ENCODE measurements at places on chromosomes 11 and 22.

- no peak for DNase-seq
Measured at GRCh38 chr11:35624316-35624715, 6.1 kb downstream of the FJX1 start.

- peak; percentile 44 for DNase-seq
Measured at GRCh38 chr22:43843783-43844530, 18.4 kb downstream of the SULT4A1 start.

GRCh38 chr22:43789452-43789851 lies 22.7 kb downstream of the EFCAB6 start:
- no peak for DNase-seq

DNA sequence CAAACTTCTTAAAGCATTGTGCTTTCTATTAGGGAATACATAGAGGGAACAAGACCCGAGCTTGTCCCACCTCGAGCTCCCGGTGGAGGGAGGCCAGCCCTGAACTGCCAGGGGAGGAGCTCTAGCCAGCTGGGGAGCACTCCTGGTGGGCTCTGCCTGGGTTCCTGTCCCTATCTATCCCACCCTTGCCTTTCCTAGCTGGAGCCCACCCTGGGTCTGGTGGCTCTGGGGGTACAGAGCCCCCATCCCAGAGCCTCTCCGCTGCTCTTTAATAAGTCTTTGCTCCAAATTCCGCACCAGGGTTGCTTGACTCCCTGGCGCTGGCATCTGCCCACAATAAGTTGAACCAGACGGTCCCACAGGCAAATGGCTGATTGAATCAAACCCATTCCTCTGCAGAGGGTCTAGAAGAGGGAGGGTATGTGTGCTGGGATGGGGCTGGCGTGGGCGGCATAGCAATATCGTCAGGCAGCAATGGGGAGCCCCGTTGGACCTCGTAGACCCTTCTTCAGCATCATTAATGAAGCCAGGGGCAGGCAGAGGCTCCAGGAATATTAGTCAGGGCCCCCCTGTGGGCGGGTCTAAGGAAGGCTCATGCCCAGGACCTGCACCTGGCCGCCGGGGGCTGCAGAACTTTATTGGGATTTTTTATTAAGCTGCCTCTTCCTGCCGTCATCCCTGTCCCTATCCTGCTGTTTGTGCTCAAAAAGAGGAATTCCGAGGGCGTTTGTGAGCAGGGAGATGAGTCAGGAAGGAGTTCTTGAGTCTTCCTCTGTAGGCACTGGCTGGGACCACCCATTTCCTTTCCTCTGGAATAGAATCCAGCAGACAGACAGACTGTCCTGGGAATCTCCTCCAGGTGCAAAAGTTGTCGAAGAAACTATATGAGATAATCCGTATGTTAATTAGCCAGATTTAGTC lies 38.5 kb upstream of the RIC3 start:
- DNase-seq: no peak

DNA sequence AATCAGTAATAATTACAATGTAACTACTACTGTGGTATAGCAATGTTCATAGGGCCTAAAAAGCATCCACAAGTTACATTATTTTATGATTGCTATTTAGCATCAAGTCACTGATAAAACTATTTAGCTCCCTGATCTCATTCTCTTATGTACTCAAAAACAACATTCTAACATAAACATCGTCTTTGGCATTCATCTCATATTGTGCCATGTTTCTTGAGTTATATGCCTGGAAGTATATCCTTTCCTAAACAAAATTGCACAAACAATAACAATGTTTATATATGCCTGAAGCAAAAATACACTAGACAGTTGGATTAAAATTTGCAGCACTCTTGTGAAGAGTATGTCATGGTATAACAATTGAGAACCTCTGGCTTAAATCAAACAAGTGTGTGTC lies 34.1 kb downstream of the HORMAD2 start:
- DNase-seq: no peak

DNA sequence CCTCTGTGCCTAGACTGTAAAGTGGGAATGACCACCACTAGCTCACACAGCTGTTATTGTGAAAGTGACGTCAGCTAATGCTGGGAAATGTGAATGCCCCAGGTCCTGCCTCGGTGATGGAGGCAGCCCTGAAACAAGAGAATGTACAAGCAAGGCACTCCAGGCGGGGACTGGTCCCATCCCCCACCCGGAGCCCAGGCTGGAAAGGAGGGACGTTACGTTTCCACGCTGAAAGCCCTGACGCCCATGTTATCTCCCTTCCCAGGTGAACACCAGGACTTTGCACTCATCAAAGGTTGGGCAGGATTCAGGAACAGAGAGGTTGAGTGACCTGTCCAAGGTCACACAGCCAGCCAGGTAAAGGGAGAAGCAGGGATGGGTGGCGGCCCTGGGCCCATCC lies 784 bp downstream of the SULT4A1 start:
- peak; percentile 36 for DNase-seq

- DNase-seq: no peak
Measured at GRCh38 chr11:59842316-59842715, 3.0 kb downstream of the CBLIF start.

- no peak for DNase-seq
Measured at GRCh38 chr22:30015229-30015797, 65.0 kb upstream of the HORMAD2 start.

DNA sequence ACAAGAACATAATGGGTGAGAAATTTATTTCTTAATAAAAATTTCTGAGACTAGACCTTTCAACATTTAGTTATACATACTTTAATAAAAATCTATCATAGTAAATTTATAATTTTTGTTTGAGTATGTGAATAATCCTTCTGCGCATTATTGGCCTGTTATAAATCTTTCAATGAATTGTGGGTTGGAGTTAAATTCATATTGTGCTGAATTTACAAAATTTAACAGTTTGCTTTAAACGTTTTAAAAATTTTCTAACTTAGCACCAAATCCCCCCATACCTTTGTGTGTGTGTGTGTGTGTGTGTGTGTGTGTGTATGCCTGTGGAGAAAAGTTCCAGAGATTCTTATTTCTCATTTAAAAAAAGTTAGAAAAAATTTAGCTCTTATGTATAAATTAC lies 111.0 kb downstream of the TMEM135 start:
- no peak for DNase-seq

DNA sequence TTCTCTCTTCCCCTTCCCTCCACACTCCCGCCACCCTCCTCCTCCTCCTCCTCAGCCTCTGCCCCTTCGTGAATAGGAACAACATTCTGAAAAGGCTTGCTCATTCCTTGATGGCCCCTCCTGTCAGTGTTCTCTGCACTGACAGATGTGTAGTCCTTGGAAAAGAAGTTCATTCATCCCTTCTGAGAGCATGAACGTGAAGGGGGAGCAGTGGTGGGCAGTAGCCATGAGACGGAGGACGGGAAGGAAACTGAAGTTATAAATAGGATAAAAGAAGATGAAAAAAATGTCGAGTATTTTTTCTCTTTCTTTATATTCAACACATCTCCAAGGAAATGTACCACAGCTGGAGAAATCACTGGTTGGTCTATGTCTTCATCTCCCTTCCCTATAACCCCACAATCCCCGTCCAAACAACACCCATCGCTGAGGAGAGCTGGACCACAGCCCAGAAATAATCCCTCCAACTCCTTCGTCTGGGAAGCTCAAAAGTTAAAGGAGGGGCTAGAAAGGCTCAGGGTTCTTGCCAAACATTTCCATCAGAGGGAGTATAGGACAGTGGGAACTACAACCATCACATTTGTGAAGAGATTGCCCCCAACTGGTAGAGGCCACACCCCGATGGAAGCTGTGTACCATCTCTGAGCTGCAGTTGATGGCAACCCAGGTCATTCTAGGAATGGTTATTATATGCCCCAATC lies 33.5 kb downstream of the ETS1 start:
- no peak for DNase-seq
